GM13976 (cell line): ENCODE measurements at places on chromosomes 16 and 17.

DNA sequence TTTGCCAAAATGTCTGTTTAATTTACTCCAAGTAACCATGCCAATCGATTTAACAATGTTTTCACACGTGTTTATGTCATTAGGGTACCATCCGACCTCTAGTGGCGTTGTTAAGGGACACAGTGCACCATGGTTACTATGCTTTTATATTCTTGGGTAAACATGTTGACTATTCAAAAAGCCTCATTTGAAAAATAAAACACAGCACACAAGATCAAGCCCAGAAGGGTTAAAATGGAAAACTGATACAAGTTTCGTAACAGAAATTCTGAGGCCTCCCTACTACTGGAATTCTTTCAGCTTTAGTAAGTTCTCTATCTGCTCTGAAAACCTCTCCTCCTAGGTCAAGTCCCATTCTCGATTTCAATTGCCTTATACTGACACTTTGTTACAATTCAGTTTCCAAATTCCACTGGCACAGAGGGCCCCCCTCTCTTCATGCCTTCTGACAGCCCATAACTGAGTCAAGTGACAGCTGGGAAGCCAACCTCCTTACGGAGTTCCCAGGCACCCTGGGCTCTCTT is 2.1 kb downstream of the CFAP20 start:
- DNase-seq = no peak

- no peak for DNase-seq
These were observed 188.6 kb upstream of the CCL2 start for GRCh38 chr17:34066528-34066927.

DNA sequence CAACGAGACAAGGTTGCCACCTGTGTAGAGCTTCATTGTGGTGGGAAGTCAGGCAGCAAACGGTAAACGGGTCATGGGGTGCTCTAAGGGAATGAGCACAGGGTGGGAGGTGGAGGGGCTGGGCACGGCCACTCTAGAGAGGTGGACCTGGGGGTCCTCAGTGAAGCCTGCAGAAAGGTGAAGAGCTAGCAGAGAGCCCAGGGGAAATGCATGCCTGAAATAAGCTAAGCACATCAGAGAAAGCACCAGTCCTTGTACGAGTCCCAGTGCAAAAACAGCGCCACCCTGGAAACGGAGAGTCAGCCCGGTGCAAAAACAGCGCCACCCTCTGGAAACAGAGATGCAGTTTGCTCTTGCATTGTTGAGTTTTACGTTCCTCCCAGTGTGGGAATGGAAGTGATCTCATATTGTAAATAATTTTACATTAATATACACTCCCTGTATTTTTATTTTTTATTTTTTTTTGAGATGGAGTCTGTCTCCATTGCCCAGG is 65.0 kb downstream of the TBC1D16 start:
- DNase-seq = no peak

GRCh38 chr17:5422505-5422904 is 2.5 kb downstream of the RPAIN start:
- no peak for DNase-seq

DNA sequence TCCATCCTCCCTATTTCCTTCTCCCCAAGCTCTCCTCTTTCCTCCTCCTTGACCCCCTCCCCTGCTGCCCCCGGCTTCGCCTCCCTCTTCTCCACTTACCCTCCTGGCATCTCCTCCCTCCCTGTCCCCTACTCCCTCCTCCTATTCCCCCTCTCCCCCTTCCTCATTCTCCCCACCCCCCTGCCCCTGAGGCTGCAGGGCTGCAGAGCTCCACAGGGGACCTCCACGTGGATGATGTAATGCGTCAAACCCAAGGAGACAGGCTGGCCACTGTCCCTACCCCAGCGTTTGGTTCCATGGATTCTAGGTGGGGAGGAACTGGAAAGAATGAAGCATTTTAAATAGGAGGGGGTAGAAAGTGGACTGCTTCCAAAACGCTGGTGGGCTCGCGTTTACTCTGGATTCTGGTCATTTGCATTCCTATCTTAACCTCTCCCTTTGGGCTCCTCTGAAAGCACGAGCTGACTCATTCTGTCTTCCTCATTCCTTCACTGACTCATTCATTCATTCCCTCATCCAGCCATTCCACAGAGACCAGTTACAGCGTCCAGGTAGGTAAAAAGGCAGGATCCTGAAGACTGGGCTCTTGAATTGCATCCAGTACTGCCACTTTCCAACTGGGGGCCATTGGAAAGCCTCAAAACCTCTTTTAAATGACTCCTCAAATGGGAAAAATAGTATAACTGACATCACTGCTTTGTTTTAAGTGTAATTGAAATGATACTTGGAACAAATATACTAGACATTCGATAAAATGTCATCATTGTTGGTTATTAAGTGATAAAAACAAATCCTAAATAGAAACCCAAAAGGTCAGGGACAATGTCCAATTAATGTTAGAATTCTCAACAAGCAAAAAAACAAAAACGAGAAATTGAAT is 943 bp upstream of the COTL1 start:
- no peak for DNase-seq

DNA sequence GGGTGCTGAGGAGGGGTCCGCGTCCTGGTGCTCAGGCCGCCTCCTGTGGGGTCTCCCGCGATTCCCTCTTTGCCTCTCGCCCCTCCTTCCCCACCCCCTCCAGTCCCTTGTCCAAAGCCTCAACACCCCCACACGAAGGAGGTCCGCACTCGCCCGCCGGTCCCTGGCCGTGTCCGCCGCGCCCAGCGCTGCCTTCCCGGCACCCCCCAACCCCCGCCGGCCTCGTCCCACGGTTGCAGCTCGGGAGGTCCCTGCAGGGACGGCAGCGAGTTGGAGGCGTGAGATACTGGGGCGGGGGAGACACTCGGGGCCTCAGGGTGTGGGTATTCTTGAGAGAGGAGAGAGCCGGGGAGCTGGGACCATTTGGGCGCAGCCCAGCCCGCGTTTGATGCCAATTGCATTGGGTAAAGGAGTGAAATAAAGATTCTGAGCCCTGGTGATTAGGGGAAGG is 468 bp downstream of the FLYWCH2 start:
- peak; percentile 40 for DNase-seq

GRCh38 chr17:60139438-60140285 is 10.1 kb upstream of the CA4 start:
- DNase-seq = peak; percentile 80

DNA sequence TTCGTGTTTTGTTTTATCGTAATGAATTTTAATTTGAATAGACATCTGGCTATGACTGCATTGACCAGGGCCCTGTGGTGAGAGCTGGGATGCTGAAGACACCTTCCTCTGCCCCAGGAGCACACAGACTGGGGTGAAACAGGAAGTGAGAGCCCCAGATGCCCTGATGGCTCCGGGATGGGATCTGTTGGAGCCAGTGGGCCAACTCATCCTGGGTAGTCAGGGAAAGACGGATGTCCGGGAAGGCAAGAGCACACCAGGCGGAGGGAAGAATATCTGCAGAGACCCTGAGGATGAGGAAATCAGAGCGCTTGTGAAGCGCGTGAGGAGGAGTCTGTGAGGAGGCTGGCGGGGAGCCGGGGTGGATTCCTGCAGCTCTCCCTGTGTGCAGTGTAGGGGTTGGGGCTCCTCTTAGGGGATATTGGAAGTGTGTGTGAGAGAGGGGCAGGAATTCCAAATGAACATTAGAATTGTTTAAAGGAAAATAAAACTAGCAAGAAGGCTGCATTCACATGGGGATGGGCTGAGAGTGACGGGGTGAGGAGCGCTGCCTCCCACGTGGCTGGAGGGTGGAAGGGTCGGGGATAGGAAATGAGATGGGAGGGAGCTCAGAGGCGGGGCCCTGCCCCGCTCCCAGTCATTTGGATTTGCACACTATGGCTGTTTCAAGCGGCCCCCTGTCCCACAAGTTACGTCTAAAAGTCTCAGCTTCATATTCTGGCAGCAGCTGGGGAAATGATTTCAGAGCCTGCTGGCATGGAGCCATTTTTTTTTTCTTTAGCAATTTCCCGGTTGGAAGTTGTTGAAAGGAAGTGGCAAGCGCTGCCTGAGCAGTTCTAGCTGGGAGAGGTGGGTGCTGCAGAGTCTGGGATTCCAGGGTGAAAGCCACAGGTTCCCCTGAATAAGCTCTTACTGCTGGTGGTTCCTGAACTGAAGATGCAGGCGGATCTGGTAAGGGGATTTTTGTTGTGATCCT is 71.2 kb upstream of the LGALS9 start:
- DNase-seq = no peak

DNA sequence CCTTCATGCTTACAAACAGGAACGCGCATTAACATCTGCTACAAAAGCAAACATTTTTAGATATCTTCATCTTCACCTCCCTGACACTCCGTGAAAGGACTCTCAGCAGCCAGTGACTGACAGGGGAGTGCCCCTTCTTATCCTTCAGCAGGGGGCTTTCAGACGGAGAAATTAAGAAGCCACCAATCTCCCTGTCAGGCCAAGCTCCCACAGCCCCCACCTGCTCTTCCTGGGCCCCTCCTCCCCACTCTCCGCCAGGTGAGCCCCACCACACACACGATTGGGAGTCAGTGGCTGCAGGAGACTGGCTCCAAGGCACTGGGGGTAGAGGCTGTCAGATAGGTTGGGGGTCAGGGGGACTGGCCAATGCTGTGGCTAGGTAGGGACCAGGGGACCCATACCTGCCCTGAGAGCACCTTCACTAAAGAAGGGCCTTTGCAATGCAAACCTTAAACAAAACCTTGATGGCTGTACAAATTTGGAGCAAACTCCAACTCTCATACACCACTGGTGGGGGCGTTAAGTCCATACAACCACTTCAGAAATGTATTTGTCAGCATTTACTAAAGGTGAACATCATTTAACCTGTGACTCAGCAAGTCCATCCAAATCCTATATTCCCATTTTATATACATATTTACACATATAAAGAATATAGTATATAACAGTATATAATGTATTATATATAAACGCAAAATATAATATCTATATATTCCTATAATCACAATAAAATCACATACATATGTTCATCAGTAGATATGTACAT is 232.2 kb downstream of the ZNF423 start:
- DNase-seq = no peak

DNA sequence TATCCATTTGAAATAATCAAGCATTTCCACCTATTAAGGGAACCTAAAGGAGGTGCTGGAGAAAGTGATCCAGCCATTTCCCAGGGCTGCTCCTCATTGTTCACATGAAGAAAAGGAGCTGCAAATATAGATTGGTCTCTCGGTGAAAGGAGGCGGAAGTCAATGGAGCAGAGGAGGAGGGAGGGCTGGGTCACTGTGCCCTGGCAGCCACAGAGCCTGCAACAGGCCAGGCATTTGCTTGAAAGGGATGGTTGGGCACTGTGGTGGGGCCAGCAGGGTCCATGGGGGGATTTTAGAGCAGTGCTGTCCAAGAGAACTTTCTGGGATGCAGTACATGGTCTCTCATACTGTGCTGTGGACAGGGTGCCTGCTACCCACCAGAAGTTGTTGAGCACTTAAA is 173.2 kb downstream of the CYLD start:
- DNase-seq = no peak

- DNase-seq = no peak
These were observed 86.6 kb downstream of the PLXDC1 start for GRCh38 chr17:39064819-39065218.

DNA sequence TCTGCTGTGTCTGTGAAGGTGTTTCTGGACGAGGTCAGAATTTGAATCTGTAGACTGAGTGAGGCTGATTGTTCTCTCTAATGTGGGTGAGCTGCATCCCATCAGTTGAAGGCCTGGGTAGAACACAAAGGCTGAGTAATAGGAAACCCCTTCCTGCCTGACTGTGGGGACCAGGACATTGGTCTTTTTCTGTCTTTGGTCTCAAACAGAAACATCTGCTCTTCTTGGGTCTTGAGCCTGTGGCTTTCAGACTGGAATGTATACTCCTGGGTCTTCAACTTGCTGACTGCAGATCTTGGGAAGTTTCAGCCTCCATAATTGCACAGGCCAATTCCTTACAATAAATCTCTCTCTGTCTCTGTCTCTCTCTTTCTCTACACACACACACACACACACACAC is 19.6 kb upstream of the LRRC75A start:
- no peak for DNase-seq

DNA sequence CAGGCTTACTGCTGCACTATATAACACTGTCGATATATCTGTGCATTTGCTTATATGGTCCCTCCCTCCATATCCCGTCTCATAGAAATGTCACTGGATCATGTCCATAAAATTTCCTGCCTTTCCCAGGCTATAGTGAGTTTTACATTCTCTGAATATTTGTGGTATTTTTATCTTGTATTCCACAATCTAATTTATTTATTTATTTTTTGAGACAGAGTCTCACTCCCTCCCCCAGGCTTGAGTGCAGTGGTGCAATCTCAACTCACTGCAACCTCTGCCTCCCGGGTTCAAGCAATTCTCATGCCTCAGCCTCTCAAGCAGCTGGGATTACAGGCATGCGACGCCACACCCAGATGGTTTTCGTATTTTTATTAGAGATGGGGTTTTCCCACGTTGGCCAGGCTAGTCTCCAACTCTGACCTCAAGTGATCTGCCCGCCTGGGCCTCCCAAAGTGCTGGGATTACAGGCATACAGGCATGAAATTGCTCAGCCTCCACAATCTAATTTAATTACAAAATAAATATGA is 12.9 kb downstream of the TRIM37 start:
- no peak for DNase-seq

DNA sequence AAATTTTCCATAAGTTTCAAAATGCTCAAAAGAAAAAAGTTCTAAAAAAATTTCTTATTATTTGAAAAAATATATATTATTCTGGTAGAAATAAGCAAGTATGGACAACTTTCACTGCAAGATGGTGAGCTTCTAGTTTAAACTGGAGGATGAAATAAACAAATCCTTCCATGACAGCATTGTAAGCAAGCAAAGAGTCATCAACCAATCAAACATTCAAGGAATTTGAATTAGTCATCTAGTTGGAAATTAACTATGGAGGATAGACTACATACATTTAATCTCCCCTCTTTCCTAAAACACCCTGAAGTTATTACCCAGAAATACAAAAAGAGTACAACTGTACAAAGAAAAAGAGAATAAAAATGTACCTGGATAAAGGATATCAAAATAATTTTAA is 51.0 kb upstream of the IRX5 start:
- no peak for DNase-seq

- DNase-seq = no peak
These were observed 102.0 kb upstream of the NOL11 start for GRCh38 chr17:67615736-67616135.

DNA sequence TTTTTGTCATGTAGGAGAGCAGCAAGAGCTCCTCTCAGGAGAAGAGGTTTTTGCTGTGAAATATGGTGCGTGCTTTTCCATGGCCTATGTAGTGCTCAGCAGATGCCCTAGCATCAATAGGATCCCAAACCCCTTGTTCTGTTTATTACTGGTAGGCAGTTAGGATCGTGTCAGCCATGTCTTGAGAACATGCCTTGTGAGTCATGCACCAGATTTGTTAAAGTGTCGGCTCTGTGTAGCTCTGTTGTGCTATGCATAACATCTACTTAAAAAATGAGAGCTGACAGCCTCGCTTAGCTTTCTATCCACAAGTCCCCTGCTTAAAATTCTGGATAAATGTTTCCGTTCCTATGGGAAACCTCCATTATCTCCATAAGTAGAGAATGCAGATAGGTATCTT is 4.4 kb upstream of the EIF4A3 start:
- DNase-seq = no peak

- DNase-seq = no peak
These were observed 153.1 kb upstream of the MPHOSPH6 start for GRCh38 chr16:82323171-82323570.

- no peak for DNase-seq
These were observed 260.1 kb downstream of the PARN start for GRCh38 chr16:14369734-14370598.

- no peak for DNase-seq
These were observed 167.1 kb upstream of the KIF2B start for GRCh38 chr17:53655591-53655990.
